Astrocyte (in vitro differentiated cells and primary cell): ENCODE measurements at places on chromosomes 16 and 17. TPM values are rescaled to one million over a fixed set of nuclear protein-coding genes. Genes with fewer than 3 reads are reported as not detected.

ST6GALNAC2 gene
- 0.79 TPM in 1 of 2 replicates, not detected in the other for total RNA-seq

- no peak for DNase-seq
- no peaks in the 10 kb centered on the region for H3K36me3 ChIP-seq
- no peak overlapping the region for H3K4me3 ChIP-seq
- peaks cover 15% of the 10 kb centered on the region for H3K4me1 ChIP-seq
Observed at GRCh38 chr17:15268461-15268860, 3.3 kb upstream of the PMP22 start.

KRT9 gene
- 0.09 TPM in 1 of 2 replicates, not detected in the other for total RNA-seq

- H3K4me3 ChIP-seq: no peak overlapping the region
- H3K27ac ChIP-seq: peak overlapping the region; percentile 79
Observed at GRCh38 chr17:50182783-50183420, 17.1 kb downstream of the SGCA start.

DNA sequence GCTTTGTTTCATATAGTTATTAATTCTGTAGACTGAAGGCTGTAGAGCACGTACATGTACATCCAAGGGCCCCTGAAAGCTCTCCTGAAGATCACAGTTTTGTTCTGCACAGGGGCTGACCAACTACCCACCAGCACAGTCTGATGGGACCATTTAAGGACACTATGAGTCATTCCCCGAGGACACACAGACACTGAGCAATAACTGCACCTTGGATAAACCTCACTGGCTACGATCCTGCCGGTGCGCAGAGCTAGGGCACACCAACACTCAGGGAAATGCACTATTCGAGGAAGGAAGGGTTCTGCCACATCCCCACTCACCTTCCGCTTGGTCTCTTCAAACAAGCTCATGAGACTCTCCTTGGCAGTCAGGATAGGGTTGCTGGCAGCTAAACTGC, 20.3 kb downstream of the SMG6 start:
- DNase-seq: no peak
- no peak overlapping the region for H3K27ac ChIP-seq
- H3K4me1 ChIP-seq: peaks cover 5% of the 10 kb centered on the region
- peaks cover 32% of the 10 kb centered on the region for H3K36me3 ChIP-seq
- H3K4me3 ChIP-seq: no peak overlapping the region
- no peaks in the 10 kb centered on the region for H3K27me3 ChIP-seq

DNA sequence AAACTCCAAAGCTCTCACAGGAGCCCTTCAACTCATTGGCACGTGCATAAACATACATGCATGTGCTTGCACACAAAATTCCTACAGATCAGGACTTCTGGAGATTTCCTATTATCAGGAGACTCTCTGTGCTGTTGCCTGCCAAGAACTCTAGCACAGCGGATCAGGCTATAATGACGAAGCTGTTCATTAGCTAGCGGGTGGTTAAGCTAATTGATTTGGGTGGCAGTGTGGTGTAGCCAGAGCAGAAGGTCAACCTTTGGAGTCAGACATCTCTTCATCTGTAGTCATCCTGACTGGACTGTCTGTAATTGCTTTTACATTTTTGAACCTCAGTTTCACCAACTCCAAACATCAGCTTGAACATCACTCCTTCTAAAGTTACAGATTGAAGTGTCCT, 69.0 kb downstream of the KIF2B start:
- no peak overlapping the region for H3K4me3 ChIP-seq
- no peak for DNase-seq
- H3K27ac ChIP-seq: no peak overlapping the region
- no peaks in the 10 kb centered on the region for H3K36me3 ChIP-seq
- no peaks in the 10 kb centered on the region for H3K4me1 ChIP-seq

CMTM1 gene
- 2.7 and 6.4 TPM in 2 replicates for total RNA-seq

DNA sequence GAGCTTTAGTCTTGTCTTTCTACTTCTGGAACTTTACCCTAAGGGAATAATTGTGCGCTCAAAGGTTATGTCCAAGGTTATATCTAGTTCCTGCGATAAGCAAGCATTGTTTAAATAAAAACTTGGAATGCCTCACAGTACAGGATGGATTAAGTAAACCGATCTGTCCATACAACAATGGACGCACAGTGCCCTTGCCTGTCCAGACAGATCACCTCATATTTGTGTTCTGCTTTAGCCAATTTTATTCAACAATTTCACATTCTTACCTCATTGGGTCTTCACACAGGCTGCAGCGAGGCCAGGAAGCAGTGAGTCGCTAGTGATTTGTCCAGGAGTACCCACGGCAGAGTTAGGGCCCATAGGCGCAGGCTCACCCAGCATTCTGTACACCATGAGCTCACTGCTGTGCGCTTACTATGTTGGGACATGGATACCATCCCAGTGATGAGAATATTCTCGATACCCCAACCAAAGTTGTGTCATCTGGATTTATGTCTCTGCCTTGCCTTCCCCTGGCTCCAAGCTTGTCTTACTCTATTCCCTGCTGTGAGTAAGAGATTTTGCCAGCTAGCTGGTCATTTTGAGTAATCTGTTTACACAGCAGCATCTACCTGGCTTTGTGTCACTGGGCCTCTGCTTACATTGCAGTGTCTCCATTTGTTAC, 39.8 kb downstream of the USP43 start:
- H3K4me1 ChIP-seq: no peaks in the 10 kb centered on the region
- H3K27ac ChIP-seq: no peak overlapping the region
- no peaks in the 10 kb centered on the region for H3K36me3 ChIP-seq
- DNase-seq: peak; percentile 35
- no peaks in the 10 kb centered on the region for H3K27me3 ChIP-seq

KRT33B gene
- total RNA-seq: not detected in 2 replicates

DNA sequence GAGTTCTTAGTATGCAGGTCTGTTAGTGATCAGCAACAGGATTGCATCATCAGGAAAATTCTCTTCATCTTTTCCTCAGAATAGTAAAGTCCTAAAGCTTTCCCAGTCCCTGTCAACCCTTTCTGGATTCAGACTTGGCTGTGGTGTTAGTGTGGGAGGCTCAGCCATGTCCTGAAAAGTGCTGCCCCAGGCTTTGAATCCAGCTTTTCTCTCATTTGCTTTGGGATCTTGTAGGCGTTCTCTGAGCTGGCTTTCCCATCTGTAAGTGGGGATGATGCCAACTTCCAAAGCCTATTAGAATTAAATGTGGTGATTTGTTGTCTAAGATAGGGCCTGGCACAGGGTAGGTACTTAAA, 3.0 kb downstream of the ALKBH5 start:
- peak; percentile 46 for DNase-seq
- H3K27ac ChIP-seq: peak overlapping the region; percentile 30
- H3K27me3 ChIP-seq: no peaks in the 10 kb centered on the region
- H3K36me3 ChIP-seq: peaks cover 4% of the 10 kb centered on the region

CIITA gene
- total RNA-seq: not detected in 2 replicates

DNA sequence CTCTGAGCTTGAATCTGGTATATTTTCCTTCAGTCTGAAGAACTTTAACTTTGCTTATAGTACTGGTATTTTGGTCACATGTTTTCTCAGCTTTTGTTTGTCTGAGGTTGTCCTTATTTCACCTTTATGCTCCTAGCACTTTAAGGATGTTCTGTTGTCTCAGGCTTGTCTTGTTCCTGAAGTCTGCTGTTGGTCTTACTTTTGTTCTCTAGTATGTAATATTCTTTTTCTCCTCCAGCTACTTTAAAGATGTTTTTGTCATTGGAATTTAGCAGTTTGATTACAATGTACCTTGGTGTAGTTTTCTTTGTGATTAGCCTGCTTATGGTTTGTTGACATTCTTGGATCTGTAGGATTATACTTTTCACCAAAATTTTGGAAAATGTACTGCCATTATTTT, 23.6 kb downstream of the RPTOR start:
- H3K27ac ChIP-seq: no peak overlapping the region
- no peaks in the 10 kb centered on the region for H3K36me3 ChIP-seq
- H3K4me1 ChIP-seq: peaks cover 5% of the 10 kb centered on the region
- no peaks in the 10 kb centered on the region for H3K27me3 ChIP-seq
- no peak for DNase-seq

CA10 gene
- 0.43 TPM in 1 of 2 replicates, not detected in the other for total RNA-seq

DNA sequence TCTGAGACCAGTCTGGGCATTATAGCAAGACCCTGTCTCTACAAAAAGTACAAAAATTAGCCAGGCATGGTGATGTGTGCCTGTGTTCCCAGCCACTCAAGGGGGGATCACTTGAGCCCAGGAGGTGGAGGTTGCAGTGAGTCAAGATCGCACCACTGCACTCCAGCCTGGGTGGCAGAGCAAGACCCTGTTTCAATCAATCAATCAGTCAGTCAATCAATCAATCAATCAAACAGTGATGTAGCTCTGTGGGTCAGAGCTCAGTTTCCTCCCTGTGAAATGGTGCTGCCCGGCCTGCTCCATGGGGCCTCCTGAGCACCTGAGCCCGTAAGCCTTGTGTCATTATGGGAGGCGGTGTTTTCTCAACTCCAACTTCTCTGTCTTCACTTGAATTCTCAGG, 167.1 kb upstream of the CIBAR2 start:
- peaks cover 2% of the 10 kb centered on the region for H3K27me3 ChIP-seq
- no peaks in the 10 kb centered on the region for H3K36me3 ChIP-seq
- no peak for DNase-seq
- no peak overlapping the region for H3K4me3 ChIP-seq
- H3K27ac ChIP-seq: no peak overlapping the region
- no peaks in the 10 kb centered on the region for H3K4me1 ChIP-seq

GRCh38 chr16:77786186-77786847, 2.0 kb upstream of the VAT1L start:
- H3K4me1 ChIP-seq: peaks cover 6% of the 10 kb centered on the region
- no peak for DNase-seq
- H3K36me3 ChIP-seq: no peaks in the 10 kb centered on the region
- no peak overlapping the region for H3K27ac ChIP-seq
- peaks cover 5% of the 10 kb centered on the region for H3K27me3 ChIP-seq
- H3K4me3 ChIP-seq: no peak overlapping the region

DNA sequence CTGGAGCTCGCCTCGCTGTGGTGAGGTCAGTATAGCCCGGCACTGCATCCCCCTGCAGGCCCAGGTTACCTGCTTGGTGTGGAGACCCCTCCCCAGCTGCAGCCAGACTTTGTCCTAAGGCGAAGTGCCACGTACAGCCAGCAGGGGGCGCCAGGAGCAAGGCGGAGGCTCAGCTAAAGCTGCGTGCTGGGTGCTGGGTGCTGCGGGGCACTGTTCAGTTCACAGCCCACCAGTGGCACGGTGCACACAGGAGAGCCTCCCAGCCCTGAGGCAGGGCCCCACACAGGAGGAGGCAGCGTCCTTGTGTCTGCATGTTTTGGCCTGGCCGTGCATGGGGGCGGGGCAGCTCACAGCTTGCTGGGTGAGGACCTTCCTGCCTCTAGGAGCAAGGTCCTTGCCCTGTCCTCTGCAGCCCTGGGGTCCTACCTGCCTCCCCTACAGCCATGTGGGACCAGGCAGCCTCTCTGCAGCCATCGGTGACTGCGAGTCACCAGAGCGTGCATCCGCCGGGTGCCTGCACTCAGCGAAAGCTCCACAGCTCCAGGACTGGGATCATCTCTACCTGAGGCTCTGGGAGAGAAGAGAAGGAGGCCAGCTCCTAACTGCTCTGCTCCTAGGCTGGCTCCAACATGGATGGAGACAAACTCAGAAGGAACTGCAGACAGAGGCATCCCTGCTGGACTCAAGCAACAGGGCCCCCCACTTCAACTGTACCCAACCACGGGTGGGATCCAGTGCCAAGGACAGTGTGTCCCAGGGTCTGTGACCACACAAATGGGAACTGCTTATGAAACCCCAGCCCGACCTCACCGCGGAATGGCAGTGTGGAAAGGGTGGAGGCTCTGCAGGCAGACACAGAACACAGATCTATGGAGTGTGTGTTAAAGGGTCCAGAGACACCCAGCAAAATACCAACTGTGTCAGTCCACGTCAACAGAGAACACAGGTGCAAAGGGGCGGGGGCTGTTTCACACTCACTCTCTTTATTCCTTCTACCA, 19.0 kb downstream of the SLC7A5 start:
- DNase-seq: no peak
- H3K36me3 ChIP-seq: peaks cover 18% of the 10 kb centered on the region
- H3K27ac ChIP-seq: no peak overlapping the region
- peaks cover 45% of the 10 kb centered on the region for H3K4me1 ChIP-seq
